ENCODE measurements at places on chromosomes 1 and 21. TPM values are rescaled to one million over a fixed set of nuclear protein-coding genes. Genes with fewer than 3 reads are reported as not detected.

DNA sequence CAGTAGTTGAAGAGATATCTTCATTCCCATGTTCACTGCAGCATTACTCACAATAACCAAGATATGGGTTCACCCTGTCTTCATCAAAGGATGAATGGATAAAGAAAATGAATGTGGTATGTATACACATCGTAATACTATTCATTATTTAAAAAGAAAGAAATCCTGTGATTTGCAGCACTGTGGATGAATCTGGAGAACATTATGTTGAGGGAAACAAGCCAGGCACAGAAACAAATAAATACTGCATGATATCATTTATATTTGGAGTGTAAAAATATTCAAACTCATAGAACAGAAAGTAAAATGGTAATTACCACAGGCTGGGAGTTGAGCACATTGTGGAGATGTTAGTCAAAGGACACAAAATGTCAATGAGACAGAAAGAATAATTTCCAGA lies 977.2 kb downstream of the AMY1C start:
- no peak for DNase-seq

The FCN3 gene
- total RNA-seq, result not detected

DNA sequence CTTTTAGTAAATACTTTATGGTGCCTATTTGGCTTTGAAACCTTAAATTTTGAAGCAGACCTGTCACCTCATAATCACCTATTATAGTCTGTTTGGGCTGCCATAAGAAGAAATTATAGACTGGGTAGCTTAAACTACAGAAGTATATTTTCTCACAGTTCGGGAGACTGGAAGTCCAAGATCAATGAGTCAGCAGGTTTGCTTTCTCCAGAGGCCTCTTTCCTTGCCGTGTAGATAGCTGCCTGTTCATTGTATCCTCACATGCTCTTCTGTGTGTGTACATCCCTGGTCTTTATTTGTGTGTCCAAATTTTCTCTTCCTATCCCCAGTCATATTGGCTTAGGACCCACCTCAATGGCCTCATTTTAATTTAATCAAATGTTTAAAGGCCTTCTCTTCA lies 518.2 kb downstream of the ADGRL2 start:
- DNase-seq, result no peak

DNA sequence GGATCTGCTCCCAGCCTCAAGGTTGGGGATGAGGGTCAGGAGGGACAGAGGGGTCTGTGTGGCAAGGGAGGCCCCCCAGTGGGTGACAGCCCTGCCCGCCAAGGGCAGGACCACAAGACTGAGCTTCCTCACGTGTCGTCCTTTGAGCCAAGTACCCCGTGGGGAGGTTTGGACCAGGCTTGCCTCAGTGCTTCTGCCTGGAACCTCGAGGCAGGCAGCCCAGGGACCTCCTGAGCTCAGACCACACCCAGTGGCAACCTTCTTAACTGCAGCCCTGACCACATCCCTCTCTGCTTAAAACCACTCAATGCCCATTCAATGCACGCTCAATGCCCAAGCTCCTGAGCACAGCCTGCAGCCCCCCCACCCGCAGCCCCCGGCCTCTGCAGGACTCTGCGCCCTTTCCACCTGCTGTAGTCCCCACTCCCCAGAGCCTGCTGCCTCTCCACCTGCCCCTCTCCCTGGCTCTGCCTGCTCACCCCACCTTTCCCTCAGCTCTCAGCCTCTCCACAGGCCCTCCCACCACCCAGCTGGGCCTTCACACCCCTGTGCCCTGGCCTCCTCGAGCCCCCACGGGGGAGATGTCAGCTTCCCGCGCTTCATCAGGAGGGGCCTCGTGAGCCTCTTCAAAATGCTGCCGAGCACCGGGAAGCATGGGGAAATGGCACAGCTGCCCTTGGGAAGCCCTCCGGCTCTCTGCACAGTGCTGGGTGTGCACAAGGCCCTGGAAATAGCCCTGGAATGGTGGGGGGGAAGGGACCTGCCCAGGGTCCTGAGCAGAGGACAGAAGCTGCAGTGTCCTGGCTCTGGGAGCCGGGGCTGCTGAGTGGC lies 129.3 kb upstream of the VAMP3 start:
- no peak for DNase-seq

- DNase-seq, result no peak
These were observed 579.2 kb downstream of the PTPRC start for GRCh38 chr1:199218065-199218464.

DNA sequence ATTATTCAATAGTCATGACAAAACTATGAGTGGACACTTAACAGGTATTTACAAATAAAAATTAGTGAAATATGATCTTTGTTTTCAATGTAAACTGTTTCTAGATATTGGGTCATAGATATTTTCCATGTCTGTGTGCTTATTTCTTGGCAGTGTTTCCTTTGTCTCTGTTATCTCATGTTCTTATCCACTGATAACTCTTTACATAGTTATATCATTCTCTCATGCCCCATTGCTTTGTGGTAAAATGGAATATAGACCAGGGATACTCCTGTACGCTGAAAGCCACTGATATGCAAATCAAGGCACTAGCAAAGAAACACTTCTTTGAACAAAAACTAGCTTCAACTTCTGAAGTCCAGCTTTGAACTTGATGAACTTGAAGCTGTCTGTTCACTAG lies 113.1 kb downstream of the ITSN1 start:
- DNase-seq, result no peak

DNA sequence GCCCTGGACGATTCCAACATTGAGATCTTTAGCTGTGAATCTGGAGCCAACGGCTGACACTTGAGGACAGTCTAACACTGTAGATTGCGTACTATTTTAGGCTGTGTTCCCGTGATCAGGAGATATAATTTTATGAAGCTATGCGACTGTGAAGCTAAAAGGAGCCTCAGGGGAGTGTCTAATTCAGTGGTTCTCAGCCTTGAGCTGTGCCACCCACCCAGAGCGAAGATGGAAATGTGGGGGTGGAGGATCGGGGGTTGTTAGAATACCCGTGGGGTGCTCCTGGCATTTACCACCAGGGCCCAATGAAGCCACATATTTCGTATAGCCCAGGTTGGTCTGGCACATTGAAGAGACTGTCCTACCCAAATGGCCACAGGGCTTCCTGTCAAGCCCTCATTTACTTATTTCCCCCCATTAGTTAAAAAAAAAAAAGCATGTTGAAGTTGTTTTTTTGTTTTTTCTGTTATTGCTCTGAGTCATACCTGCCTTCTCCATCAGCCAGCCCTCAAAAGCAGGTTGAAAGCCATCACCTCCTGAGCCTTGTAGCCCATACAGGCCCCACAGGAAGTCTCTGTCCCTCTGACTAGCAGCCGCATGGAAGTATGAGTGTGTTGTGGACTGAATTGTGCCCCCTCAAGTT lies 141.7 kb downstream of the GALNT2 start:
- no peak for DNase-seq

DNA sequence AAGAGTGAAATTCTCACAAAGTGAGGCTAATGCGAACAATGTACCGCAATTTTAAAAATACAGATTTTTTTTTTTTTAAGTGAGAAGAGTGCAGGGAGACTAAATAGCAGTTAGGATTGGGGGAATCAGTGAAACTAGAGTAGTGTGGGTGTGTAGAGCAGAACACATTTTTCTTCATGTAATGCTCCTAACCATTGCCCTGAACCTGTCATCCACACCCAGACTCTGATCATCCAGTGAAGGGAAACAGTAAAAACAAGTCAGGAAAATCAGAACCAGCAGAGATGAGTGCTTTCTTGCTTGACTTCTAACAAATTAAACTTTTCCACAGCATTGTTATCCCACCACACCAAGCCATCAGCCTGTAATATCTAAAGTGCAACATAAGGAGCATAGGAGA lies 9.1 kb downstream of the CADM3 start:
- DNase-seq, result no peak

Data from neural crest cell (in vitro differentiated cells).